Activated naive CD4-positive, alpha-beta T cell (primary cell): ENCODE measurements at places on chromosomes 2 and 18.

DNA sequence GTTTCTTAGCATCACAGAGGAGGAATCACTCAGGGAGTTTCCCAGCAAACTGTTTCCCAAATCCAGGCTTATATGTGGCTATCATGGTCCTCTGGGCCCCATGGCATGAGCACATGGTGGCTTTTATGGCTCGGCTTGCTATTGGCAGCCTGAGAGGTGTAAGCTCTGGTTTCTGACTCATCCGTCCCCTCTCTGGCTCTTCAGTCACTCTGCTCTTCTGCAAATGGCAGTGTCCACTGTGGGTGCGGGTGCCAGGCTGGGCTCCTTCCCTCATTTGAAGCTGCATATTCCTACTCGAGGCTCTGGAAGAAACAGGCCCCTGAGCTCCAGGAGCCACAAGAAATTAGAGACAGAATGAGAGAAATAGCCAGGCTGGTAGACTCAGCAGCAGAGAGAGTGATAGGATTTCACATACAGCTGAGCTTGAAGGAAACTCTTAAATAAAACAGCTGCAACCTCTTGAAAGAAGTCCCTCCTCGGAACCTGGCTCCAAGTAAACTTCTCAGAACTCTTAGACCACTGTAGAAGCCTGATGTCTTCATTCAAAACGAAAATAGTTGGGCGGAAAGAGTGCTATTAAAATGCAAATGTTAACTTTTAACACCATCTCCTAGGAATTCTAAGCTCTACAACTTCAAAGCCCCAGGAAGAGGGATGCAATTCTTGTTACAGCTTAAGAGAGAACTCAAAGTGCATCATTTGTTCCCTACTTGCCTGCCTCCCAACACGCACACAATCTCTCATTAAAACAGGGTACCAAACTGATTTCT is 212.6 kb upstream of the SP5 start:
- DNase-seq: no peak

DNA sequence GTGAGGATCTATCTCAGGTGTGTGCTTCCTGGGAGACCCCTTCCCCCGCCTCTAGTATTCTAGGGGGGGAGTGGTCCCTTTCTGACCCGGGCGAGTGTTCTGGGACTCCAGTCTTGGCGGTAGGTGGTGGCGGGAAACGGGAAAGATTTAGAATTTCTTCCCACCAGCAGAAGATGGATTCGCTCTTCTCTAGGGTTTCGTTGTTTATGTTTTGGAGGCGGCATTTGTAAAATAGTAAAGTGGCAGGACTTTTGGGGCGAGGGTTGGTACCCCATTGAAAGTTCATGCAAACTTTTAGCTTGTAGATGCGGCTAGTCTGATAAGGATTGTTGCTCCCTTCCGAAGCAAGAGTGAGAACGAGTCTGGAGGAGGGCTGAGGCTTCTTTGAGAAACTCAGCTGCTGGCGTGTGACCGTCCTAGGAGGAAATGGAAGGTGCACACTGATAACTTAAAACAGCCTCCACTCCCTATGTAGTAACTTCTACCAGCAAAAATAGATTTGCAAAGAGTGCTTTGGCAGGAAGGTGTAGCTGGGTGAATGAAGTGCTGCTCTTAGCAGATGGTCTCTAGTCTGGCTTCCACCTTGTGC is 412 bp downstream of the GPD2 start:
- DNase-seq: peak; percentile 9

DNA sequence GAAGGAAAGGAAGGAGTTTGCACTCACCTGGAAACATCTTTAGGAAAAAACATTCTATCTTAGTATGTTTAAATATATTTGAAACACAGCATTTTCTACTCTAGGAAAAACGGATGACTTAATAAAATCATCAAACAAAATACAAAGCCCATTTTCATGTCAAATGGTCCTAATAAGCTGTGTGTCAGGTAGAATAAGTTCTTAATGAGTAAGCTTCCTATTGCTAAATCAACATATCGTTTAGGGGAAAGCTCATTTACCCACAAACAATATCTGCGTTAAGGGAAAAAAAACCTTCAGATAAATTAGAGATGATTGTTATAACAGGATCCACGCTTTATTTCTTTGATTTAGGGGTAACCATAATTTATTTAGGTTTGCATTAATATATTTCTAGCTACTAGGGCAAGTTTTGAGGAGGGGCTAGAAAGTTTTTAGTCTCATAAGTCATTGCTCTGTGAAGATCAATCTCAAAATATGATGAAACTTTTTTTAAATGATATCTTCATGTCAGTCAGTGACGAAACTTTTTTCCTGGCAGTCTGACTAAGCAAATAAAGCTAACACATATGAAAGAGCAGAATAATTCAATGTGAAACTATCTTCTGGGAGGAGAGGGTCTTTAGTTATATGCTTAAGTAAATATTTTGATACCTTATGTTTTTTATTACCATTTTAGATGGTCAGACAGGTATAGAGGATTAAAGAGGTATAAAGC is 147.1 kb downstream of the WDSUB1 start:
- no peak for DNase-seq

DNA sequence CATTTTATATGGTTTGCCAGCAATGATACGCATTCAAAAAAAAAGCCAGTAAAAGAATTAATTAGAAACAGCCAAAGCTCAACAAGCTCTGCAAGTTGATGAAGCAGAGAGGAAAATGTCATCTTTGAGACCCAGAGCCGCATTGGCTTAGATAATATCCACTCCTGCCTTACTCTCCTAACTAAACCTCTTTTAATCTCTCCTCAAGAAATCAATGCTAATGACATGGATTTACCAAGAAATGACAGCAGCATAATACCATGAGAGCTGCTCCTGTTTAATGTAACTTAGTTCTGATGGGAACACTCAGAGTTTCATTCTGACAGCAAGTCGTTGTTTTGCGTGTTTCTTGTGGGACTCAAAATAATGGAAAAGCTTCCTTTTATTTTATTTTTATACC is 1099.4 kb upstream of the PIK3C3 start:
- DNase-seq: no peak

DNA sequence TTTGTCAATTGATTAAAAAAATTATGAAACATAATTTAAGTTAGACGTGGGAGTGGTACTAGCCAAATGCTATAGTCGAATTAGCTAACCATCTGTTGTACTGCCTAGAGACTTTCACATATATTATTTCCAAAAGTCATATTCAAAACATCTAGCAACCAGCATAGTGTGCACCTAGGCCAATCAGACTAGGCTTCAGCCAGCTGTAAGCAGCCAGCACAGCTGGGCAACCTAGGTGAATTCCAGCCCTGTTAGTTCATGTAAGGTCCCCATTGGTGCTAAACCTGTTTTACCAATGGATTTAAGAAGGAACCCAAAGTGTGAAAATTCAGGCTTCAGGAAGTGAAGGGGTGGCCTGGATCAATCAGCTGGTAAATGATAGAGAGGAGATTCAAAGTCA is 144.3 kb downstream of the BCL2 start:
- DNase-seq: no peak
